Activated CD4-positive, alpha-beta T cell treated with anti-CD3 and anti-CD28 coated beads, Interleukin-10, Interleukin-2, amounts not matched to agents 100 ng/mL and 50 ng/mL, durations not matched to agents 16 hours and 8 hours (primary cell): ENCODE measurements at places on chromosomes 13 and 19.

DNA sequence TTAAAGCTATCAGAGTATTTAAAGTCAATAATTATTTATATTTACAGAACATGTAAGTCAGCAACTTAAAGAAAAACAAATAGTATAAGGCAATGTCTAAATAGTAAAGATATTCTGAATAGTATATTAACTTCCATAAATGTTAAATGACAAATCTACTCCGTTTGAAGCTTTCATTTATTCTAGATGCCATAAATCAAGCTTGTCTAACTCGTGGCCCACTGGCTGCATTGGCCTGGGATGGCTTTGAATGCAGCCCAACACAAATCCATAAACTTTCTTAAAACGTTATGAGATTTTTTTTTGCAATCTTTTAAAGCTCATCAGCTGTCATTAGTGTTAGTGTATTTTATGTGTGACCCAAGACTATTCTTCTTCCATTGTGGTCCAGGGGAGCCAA, 1117.1 kb upstream of the PCDH9 start:
- DNase-seq, result no peak

- no peak for DNase-seq
Observed at GRCh38 chr19:46474211-46474610, 2.8 kb upstream of the PNMA8A start.

DNA sequence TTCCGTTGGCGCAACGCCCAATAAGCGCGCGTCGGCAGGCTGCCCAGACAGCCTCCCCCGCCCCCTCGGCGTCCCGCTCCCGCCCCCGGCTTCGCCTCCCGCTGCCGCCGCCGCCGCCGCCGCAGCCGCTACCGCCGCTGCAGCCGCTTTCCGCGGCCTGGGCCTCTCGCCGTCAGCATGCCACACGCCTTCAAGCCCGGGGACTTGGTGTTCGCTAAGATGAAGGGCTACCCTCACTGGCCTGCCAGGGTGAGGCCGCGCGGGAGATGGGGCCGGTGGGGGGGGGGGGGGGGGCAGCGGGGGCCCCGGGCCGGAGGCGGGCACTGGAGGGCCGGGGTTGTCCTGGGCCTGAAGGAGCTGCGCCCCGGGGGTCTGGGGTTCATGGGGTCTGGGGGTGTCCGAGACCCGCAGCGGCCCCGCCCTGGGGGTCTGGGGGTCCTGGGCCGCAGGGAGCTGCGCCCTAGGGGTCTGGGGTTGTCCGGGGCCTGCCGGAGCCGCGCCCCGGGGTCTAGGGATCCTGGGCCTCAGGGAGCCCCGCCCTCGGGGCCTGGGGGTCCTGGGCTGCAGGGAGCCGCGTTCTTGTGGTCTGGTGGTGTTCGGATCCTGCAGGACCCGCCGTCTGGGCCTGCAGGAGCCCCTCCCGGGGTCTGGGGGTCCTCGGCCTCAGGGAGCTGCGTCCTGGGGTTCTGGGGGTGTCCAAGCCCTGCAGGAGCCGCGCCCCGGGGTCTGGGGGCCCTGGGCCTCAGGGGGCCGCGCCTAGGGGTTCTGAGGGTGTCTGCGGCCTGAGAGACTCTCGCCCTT, at the start of gene HDGFL2:
HDGFL2 (plus strand) TSS at position 124 of the 801 bp plus-strand sequence; CDS start at position 178, 54 bp downstream.
- DNase-seq, result no peak

GRCh38 chr19:1287354-1288225, 1.9 kb downstream of the EFNA2 start:
- no peak for DNase-seq

GRCh38 chr13:74487091-74487722, 353.0 kb upstream of the KLF12 start:
- no peak for DNase-seq

DNA sequence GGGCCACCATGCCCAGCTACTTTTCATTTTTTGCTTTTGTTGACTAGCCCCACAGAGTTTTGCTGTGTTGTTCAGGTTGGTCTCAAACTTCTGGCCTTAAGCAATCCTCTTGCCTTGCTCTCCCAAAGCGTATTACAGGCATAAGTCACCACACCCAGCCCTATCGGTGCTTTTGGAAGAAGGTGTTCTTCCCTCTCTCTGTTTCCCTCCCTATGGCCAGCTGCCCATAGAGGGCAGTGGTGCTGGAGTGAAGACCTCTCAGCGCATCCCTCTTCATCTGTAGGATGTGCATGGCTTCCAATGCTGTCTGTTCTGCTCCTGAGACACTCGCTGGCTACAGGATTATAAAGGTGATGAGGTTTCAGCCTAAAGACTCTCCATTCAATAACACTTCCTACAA, 1.3 kb upstream of the CD22 start:
- no peak for DNase-seq

GRCh38 chr13:100130092-100130491, 41.2 kb downstream of the PCCA start:
- no peak for DNase-seq
